CD4-positive, alpha-beta memory T cell (primary cell): ENCODE measurements at places on chromosomes 2 and 18.

GRCh38 chr2:204441316-204441715 lies 104.0 kb upstream of the PARD3B start:
- DNase-seq, result no peak

DNA sequence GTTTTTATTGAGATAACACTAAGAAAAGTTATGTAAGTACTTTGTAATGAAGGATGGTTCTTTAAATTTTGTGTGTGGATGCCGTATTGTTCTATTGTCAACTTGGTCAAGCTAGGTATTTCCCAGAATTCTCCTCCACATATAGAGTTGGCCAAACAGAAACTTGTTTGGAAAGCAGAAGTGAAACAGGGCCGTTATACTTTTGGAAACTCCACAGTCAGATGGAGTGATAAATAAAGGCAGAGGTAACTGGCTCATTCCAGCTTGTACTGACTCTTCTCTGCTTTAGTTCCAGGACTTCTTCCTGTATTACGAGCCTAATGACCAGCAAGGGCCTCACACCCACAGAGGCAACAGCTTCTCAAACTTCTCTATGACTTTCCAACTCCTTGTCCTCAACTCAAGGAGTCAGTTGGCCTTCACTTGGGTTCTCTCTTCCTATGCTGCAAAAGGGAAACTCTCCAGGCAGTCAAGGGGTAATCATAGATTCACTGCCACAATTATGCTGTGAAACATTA lies 16.4 kb upstream of the STARD7 start:
- DNase-seq, result no peak

DNA sequence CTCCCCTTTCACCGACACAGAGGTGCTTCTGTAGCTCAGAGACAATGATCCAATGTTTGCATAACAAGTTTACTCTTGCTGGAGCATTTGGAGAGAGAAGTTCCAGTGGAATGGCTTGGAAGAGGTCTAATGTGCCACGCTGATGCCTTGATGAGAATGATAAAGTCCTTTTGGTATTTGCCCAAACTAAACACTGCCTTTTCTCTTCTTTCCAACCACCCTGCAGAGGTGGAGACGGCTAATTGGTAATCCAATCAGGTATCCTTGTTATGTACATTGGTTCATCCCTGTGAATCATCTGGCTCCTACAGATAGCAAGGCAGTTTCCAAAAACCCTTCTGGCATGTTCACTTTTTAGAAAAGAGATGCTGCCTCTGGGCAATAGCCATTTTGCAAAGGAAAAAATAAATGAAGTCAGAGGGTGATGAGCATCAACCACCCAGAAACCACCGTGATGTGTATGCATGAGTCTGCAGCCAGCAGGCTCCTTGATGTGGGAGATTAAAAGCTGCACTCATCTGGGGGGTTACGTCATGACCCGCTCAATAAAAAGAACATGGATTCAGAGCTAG lies 40.6 kb downstream of the KIAA2012 start:
- no peak for DNase-seq

GRCh38 chr2:100802066-100802465 lies 17.9 kb upstream of the NPAS2 start:
- DNase-seq, result no peak

GRCh38 chr2:55879976-55880375 lies 43.6 kb downstream of the EFEMP1 start:
- DNase-seq, result no peak

GRCh38 chr2:149330127-149331022 lies at the start of gene LYPD6:
Gene LYPD6 (plus strand): TSS chr2:149330587. CDS start chr2:149437709, 107,122 bp downstream.
- no peak for DNase-seq

- DNase-seq, result no peak
Measured at GRCh38 chr2:117232305-117232704, 582.2 kb upstream of the DDX18 start.

GRCh38 chr2:13751955-13752354 lies 880.6 kb upstream of the LRATD1 start:
- no peak for DNase-seq

DNA sequence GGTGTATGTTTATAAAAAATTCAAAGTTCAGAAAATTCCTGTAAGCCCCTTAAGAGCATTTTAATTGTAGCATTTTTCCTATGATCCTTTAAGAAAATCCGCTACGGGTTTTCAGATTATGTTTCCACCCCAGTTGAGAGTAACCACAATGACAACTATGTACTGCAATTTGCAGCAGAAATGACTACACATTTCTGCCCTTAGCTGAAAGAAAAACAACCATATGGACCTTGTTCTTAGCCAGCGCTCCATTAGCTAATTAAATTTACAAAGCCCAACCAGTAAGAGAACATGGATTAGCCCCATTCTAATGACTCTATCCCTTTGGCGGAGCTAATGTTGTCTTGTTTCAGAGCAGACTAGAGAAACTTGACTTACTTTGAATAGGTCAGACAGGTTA lies 247.6 kb downstream of the SLC8A1 start:
- DNase-seq, result no peak

- DNase-seq, result no peak
Measured at GRCh38 chr18:13243363-13243762, 24.8 kb downstream of the LDLRAD4 start.

DNA sequence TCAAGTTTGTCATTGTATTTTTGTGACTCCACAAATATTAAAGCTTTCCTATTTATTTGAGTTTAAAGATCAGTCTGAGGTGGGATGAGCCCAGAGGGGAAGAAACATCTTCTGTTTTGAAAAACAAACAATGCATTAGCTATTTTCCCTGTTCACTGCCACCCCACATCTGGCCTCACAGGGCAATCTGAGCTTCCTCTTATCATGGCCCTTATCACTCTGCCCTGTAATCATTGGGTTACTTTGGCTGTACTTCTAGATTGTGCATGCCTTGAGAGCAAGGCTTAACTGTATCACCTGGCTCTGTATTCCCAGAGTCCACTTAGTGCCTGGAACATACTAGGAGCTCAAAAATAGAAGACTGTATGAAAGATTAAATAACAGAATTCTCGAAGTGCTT lies 241.6 kb upstream of the NT5C1B start:
- no peak for DNase-seq

DNA sequence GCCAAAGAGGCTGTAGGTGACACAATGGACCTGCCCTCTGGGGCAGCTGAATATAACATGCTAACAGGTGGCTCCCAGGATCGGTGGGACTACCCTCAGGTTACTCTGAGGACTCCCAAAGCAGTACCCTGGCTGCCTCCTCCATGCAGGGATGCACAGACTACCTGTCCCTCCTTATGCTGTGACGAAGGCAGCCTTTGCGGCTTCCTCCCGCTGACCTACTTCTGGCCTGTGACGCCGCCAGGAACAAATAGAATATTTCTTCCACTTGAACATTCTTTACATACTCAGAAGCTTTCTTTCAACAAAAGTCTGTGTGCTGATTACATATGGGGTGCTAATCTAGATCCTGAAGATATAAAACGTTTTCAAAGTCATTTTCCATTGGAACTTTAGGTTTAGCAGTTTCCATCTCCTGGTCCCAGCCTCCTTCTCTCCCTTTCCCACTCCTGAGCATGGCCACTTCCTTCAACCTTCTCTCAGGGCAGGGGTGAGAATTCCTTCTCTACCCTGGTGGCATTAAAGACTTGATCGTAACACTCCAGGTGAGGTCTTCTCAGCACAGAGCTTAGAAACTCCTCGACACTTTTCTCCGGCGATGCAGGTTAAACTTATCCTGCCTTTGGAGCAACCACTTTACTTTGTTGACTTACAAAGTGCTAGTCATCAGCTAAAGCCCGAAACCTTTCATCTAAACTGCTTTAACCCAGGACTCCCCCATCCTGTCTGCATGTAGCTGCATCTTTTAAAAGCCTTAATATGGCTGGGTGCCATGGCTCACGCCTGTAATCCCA lies 58.9 kb upstream of the STK17B start:
- DNase-seq, result peak; percentile 80

GRCh38 chr2:236628256-236628901 lies 58.8 kb downstream of the ACKR3 start:
- DNase-seq, result no peak

GRCh38 chr2:44731505-44731904 lies 210.0 kb upstream of the SIX3 start:
- DNase-seq, result no peak

GRCh38 chr18:666177-666576 lies 8.7 kb downstream of the TYMS start:
- DNase-seq, result no peak

GRCh38 chr2:231297108-231297908 lies 98.2 kb upstream of the B3GNT7 start:
- no peak for DNase-seq

DNA sequence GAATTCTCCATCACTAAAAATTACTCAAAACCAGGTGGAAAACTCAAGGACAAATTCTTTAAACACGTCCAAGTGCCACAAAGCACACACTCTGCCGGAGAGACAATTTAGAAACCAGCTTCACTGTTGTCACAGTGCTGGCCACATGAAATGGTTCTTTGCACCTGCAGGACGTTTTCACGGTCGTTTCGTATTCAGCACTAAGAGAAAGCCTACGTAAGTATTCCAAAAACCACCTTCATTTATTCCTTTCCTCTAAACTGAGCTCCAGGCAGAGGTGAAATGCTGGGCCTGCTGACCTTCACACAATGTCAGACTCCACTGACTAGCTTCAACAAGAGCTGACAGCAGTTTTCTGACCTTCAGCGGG lies 680 bp downstream of the ATP5F1A start:
- DNase-seq, result peak; percentile 50
